ENCODE measurements at places on chromosomes 13 and 19. TPM values are rescaled to one million over a fixed set of nuclear protein-coding genes. Genes with fewer than 3 reads are reported as not detected.

PCP2 gene
- total RNA-seq: 2.1 TPM

DNA sequence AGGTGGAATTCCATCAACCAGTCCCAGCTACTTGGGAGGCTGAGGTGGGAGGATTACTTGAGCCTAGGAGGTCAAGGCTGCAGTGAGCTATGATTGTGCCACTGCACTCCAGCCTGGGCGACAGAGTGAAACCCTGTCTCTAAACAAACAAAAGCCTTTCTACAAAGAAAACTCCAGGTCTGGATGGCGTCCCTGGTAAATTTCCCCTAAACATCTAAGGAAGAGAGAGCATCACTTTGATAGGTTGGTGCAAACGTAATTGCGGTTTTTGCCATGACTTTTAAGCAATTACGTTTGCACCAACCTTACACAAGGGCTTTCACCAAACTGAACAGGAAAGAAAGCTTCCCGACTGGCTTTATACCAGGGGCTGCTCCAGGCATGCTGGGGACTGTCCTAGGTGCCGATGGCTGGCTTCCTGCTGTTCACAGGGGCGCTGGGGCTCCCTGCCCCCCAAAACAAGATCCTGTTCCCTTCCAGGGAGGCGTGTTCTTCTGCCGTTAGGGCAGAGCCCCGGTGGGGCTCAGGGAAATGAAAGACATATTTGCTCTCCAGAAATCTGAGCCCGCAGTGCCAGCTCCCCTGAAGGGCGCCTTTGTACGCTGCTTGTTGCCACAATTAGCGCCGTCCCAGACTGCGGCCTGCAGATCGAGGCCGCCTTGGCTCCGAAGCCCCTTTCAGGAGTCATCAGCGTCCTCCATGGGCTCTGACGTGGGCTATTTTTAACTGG is 38.7 kb upstream of the KLF2 start:
- no peak for DNase-seq
- no peak overlapping the region for H3K27ac ChIP-seq
- peaks cover 41% of the 10 kb centered on the region for H3K4me1 ChIP-seq
- H3K27me3 ChIP-seq: peaks cover 31% of the 10 kb centered on the region
- no peak overlapping the region for H3K4me3 ChIP-seq
- no peaks in the 10 kb centered on the region for H3K36me3 ChIP-seq

HIF3A gene
- total RNA-seq: not detected

- H3K4me1 ChIP-seq: no peaks in the 10 kb centered on the region
- no peaks in the 10 kb centered on the region for H3K27me3 ChIP-seq
- DNase-seq: no peak
- no peaks in the 10 kb centered on the region for H3K36me3 ChIP-seq
- no peak overlapping the region for H3K4me3 ChIP-seq
Measured at GRCh38 chr13:36553491-36553890, 120.3 kb upstream of the SERTM1 start.

ZC3H4 gene
- total RNA-seq: 104 TPM

TRPC4 gene
- not detected for total RNA-seq

GRCh38 chr13:100108913-100109507 is 20.1 kb downstream of the PCCA start:
- H3K27ac ChIP-seq: no peak overlapping the region
- DNase-seq: no peak
- peaks cover 1% of the 10 kb centered on the region for H3K4me1 ChIP-seq

PGLYRP1 gene
- not detected for total RNA-seq

DNA sequence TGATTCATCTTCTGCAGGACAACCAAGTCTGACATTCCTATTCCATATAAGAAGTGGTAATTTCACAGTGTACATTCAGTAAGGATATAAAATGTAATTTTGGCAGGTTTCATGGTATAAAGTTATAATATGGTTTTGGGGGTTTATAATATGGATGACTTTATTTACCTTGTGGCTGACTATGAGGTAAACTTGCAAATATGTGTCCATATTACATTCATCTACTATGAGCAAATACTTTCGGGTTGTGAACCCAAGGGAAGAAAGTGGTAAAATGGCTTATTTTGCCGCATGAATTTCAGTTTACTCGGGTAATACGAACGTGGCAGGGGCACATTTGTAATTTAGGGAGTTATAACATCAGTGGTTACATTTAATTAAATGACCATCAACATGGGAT is 86.7 kb upstream of the TNFSF11 start:
- no peaks in the 10 kb centered on the region for H3K27me3 ChIP-seq
- no peak for DNase-seq
- no peak overlapping the region for H3K4me3 ChIP-seq

CD70 gene
- 64.4 TPM for total RNA-seq
